ENCODE measurements at places on chromosomes 5 and 9.

GRCh38 chr9:24776226-24776625 lies 230.5 kb upstream of the IZUMO3 start:
- DNase-seq = no peak

DNA sequence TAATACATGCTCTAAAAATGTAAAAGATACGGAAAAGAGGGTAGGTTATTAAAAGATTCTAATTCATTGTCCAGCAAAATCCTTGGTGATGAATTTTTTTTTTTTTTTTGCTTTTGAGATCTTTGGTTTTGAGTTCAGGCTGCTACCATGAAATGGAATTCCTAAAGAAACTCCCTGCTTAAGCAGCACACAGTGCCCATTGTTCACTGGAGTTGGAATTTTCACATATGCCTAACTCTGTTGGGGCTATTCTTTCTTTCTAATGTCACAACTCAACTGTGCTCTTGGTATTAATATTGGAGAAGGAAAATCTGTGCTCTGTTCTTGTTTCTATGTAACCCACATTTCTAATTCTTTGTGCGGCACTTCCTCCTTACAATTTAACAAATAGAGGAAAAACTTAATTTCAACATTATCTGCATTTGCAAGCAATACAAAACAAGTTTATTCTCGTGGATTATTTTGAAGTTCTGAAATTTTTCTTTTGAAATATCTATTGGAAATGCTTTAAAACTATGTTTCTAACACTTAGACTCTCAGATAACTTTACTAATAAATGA lies 21.6 kb downstream of the MATR3 start:
- no peak for DNase-seq

GRCh38 chr5:141914199-141914743 lies 9.4 kb upstream of the DELE1 start:
- no peak for DNase-seq

DNA sequence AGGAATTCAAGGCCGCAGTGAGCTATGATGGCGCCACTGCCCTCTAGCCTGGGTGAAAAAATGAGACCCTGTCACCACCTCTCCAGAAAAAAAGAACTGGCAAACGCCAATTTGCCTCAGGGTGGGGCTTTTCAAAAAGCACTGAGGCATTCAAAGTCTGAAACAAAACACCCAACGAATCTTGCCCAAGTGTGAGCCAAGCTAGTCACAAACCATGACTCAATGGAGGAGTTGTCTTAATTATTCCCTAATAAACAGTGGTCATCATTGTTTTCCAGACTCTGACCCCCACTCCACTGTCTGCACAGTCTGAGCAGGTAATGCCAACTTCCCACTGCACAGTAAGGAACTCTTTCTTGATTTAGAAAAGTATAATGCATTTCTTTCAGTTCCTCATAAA lies 16.8 kb downstream of the FRMD3 start:
- DNase-seq = no peak

DNA sequence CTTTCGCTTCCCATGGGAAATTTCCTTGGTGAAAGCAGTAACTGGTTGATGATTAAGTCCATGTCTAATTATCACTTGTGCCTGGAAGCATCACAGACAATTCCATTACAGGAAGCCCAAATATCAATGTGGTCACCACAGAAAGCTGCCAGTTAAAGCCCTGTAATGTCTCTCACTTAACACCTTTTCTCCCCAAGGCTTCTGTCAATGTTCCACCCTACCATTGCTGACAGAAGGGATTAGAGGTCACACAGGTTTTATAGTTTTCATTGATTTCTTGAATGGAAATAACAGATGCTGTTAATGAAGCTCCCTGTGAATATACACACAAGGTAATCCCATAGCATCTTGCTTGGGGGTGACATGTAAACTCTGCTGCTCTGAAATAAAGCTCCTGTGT lies 279.2 kb downstream of the COX7C start:
- no peak for DNase-seq

DNA sequence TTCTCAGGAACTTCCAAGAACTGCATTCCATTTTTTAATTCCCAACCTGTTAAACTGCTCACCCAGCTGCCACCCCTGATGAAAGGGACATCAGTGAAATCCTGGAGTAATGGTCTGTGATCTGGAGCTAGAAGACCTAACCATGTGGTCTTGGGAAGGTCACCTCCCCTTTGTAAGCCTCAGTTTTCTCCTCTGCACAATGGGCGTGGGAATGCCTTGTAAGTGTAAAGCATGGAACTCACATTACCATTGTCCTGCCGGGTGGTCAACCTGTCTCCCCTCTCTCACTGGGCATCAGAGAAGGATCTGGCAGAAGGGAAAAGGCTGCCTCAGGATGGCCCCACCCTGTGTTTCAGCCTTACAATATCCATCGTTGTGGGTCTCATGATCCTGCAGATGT lies 15.3 kb upstream of the CCDC180 start:
- DNase-seq = no peak

DNA sequence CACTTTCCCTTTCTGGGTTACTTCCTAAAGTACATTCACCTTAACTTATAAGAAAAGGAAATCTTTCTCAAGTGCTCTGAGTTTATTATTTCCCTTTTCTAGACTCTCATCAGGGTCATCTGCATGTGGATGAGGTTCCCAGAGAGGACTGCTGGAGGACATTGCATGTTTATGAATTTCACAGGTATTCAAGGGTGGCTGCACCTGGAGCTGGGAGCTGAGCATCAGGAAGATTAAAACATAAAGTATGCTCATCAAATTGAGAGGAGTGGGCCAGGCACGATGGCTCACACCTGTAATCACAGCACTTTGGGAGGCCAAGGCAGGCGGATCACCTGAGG lies 34.7 kb upstream of the PLIN2 start:
- DNase-seq = no peak

DNA sequence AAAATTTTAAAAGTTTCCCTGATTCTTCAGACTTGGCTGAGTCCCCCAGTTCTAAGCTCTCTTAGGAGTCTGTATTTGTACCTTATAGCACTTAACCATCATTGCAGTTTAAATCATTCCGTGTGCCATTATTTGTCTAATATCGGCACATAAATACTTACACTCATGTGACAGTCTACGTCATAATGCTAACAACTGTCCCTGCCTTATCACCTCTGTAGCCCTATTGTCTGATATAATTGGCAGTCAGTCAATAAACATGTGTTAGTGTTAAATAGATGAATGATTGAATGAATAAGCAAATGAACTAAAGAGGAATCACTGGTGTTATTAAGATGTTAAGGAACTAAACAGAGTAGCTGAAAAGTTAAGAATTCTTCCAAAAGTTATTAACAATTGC lies 287.8 kb downstream of the EBF1 start:
- no peak for DNase-seq

GRCh38 chr9:104858271-104858670 lies 69.7 kb downstream of the ABCA1 start:
- DNase-seq = peak; percentile 95

GRCh38 chr9:31839273-31839672 lies 545.2 kb upstream of the ACO1 start:
- DNase-seq = no peak

DNA sequence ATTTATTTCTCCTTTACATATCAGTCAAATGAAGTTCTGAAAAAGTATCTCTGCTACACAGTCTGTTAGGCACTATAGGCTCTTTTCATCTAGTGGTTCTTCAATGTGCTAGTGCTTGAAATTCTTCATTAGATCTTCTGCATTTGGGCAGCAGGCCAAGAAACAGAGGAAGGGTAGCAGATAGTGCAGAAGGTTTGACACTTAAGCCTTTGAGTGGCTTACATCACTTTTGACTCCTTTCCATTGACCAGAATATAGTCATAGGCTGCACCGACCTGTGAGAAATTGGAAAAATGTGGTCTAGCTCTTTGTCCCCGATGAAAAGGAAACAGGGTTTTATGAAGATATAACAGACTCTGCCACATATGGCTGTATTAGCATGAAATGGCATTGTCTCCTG lies 459.5 kb upstream of the PTGER4 start:
- DNase-seq = no peak

All from AG10803 (cell line).